ENCODE measurements at places on chromosomes 5 and 9.

DNA sequence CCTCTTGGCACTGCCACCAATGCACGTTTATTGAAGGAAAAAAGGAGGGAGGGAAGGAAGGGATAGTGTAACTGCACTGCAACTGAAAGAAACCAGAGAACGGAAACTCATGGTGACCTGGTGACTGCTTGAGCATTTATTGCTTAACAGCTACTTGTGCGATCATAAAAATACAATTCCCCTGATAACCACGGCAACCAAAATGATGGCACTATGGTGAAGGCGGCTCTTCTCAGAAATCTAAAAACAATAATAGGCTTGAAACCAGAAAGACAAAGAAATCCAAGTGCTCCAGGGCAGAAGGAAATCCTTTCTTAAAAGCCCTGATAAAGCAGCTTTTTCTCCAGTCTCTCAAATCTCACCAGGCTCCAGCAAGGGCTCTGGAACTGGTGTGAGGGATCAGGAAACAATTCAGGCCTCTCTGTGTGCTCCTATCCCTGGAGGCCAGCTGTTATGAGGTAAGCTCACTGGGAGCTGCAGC, 1.9 kb downstream of the FBXO10 start:
- DNase-seq: no peak

DNA sequence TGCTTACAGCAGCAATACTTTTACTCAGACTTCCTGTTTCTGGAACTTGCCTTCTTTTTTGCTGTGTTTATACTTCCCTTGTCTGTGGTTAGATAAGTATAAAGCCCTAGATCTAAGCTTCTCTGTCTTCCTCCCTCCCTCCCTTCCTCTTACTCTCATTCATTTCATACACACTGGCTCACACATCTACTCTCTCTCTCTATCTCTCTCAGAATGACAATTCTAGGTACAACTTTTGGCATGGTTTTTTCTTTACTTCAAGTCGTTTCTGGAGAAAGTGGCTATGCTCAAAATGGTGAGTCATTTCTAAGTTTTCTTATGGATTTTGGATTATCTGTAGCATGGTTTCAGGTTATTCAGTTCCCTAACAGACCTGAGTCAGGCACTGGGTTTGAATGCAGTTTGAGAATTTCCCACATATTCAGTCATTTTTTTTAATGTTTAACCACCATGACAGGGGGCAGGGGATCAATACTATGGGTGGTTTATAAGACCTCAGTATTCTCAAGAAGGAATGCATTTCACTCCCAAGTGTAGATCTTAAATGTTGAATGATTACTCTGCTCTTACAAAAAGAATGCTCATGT, at the start of gene IL7R:
TSS of gene IL7R (plus strand) at position 127 of the 587 bp plus-strand sequence. CDS start at position 214, 87 bp downstream.
- DNase-seq: peak; percentile 77

DNA sequence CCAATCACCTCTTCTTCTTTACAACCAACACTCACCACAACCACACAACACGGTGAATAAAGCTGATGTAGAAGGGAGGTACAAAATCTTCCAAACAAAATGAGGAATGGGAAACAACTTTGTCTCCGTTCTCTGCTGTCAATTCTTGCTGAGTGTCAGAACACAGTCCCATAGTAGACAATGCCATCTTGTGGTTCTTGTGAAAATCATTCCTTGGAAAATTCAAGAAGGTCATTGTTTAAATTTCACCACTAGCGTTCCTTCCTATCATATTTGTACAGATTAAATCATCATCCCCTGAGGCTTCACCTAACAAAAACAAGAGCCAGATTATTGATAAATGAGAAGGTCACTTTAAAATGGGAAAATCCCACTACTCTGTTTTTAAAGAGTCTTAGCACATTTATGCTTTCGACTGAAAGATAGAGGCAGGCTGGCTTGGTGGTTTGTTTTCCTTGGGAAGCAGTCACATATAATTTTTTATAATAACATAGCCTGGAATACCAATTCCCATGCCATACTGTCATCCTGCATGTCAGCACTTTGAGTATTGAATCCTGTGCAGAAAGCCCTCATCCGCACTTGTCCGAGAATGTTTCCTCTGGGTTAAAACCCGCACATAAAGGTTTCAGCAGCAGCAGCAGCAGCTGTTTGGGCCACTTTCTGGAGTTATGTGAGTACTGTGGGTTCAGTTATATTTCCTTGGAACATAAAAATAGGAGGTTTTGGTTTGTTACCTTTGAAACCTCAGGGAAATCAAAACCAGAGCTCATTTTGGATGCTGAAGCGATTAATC, 395.0 kb upstream of the SMARCA2 start:
- no peak for DNase-seq

- DNase-seq: no peak
Measured at GRCh38 chr5:122781465-122781864, 6.6 kb downstream of the SNX2 start.

DNA sequence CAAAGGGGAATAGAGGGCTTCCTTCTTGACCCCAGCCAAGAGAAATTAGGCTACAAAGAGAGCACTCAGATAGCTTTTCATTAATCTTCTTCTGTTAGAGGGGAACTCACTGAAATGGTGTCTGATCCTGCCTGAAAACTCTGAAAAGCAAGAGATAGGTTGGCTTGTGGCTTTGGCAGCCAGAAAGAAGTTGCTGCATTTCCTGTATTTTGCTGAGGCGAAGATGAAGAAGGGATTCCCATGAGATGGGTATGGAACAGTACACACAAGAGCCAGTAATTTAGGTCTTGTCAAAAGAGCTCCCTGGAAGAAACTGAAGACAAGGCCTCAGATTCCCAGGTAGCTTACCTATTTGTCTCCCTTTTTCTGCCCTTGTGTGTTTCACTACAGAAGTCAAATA, 120.9 kb upstream of the TARS1 start:
- DNase-seq: no peak

GRCh38 chr9:17116400-17116837, 18.4 kb upstream of the CNTLN start:
- no peak for DNase-seq

- no peak for DNase-seq
Measured at GRCh38 chr9:112764837-112765236, 14.3 kb downstream of the SNX30 start.
